ENCODE measurements at places on chromosomes 5 and 9.

GRCh38 chr5:135491038-135491551, 38.9 kb upstream of the TIFAB start:
- no peak for DNase-seq

- no peak for DNase-seq
Observed at GRCh38 chr5:39130716-39131115, 56.5 kb upstream of the RICTOR start.

- no peak for DNase-seq
Observed at GRCh38 chr5:175718401-175719108, 60.7 kb downstream of the HRH2 start.

- DNase-seq = no peak
Observed at GRCh38 chr9:34498553-34498952, 24.2 kb downstream of the ENHO start.

DNA sequence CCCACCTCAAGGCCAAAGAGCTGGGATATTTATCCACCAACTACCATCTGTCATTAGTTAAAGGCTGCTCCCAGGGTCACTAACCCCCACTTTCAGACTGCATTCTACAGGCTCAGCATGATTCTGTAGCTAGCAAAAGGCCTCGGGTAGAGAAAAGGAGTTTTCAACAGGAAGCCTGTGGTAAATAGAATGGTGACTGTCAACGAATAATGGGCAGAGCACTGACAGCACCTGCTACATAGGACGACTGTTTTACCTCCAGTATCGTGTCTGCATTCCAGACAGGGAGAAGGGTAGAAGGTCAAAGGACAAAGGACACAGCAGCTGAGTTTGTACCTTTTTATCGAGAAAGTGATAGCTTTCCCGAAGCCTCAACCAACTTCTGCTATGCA, 20.3 kb downstream of the MFAP3 start:
- no peak for DNase-seq

Data from NCI-H526 (cell line).